ENCODE measurements at places on chromosomes 3 and 15.

DNA sequence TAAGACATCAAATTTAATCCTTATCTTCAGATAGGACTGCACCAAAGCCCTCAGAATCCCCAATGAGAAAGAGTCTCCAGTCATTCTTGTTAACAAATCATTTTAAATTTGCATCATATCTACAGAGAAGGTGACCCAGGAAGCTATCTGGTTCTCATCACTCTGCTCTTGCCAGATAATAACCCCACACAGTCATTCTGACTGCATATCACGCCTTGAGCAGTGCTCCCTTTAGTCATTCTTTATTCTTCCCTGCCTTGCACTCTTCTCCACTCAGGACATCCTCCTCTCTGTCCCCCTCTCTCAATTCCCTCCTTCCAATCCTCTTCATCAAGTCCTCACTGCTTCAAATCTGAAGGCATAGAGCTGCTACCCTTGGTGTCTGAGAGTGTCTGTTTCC lies 83.7 kb upstream of the COL6A6 start:
- DNase-seq, result no peak

- DNase-seq, result no peak
These were observed 129.8 kb downstream of the MINAR1 start for GRCh38 chr15:79561982-79562381.

DNA sequence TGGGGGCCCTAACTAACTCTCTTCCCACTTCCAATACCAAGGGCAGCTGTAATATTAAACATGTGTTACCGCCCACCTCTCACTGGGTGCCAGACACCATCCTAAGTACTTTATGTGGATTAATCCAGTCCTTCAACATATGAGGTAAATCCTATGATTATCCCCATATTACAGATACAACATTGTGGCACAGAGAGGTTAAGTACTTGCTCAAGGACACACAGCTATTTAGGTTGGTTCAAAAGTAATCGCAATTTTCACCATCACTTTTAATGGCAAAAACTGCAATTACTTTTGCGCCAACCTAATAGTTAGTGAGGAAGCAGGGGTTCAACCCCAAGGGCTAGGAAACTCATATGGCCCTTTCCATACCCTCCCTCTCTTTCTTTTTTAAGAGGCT lies 100.8 kb downstream of the SEMA5B start:
- DNase-seq, result no peak

- DNase-seq, result no peak
These were observed 28.3 kb downstream of the MITF start for GRCh38 chr3:69767571-69767970.

- DNase-seq, result no peak
These were observed 30.1 kb upstream of the FILIP1L start for GRCh38 chr3:100144255-100144866.

DNA sequence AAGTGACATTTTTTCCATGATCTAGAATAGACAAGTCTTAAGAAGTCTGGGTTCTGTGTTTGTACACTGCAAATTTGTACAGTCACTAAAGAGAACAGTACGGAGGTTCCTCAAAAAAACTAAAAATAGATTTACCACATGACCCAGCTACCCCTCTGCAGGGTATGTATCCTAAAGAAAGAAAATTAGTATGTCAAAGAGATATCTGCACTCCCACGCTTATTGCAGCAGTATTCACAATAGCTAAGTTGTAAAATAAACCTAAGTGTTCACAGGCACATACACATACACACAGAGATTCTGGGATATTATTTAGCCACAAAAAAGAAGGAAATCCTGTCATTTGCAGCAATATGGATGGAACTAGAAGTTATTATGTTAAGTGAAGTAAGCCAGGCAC lies 120.4 kb downstream of the ZIC1 start:
- DNase-seq, result no peak

- DNase-seq, result no peak
These were observed 2.1 kb upstream of the RHO start for GRCh38 chr3:129526121-129526900.

DNA sequence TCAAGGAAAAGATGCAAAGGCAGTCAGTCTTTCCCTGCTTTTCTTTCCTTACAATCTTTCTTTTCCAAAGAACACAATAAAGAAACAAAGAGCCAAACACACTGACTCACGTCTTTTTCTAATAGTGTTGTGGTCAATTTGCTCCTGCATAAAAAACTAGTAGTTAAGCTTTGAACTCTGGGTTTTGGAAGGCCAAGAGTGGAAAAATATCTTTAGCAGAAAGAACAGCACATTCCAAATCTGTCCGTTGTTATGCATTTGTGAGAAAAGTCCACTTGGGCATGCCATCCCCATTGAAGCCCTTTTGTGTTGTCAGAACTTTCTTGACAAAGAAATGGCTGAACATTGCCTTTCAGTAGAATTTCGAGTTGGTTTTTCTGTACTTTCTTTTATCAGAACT lies 18.2 kb downstream of the COL8A1 start:
- DNase-seq, result no peak

- DNase-seq, result no peak
These were observed 10.4 kb downstream of the C3orf18 start for GRCh38 chr3:50557106-50557505.

- no peak for DNase-seq
These were observed 31.5 kb upstream of the MECOM start for GRCh38 chr3:169695031-169695430.

GRCh38 chr15:39145854-39146625 lies 434.8 kb upstream of the THBS1 start:
- no peak for DNase-seq

DNA sequence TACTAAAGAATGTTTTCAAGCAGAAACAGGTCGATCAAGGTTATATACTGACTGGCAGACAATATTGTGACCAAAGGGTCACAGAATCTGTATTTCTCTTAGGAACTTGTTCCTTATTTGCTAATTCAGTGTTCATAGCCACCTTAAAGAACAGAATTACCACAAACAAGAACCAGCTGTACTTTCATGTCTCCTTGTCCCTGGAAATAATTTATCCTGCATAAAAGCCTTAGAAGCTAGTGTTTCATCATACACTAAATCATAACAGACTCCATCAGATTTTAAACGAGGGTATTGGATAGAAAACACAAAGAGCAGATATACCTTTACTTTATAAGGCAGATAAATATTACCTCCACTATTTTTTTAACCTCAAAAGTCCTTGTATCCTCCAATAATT lies 6.4 kb downstream of the DNAJC19 start:
- DNase-seq, result no peak

GRCh38 chr3:10996345-10997013 lies 3.9 kb downstream of the SLC6A1 start:
- no peak for DNase-seq

DNA sequence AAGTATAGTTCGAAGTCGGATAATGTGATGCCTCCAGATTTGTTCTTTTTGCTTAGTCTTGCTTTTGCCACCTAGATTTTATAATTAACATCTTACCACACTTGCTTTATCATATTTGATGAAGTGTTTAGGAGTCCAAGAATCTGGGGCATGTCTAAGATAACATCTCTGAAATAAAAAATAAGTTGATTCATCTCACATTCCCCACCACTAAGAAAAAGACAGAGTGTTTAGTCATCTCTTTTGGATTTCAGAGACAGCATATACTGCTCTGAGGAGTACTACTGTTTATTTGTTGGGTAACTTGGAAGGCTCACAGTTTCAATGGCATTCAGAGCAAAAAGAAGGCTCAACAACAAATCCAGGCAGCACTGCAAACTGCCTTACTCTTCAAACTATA lies 324.2 kb upstream of the ATP11B start:
- no peak for DNase-seq

DNA sequence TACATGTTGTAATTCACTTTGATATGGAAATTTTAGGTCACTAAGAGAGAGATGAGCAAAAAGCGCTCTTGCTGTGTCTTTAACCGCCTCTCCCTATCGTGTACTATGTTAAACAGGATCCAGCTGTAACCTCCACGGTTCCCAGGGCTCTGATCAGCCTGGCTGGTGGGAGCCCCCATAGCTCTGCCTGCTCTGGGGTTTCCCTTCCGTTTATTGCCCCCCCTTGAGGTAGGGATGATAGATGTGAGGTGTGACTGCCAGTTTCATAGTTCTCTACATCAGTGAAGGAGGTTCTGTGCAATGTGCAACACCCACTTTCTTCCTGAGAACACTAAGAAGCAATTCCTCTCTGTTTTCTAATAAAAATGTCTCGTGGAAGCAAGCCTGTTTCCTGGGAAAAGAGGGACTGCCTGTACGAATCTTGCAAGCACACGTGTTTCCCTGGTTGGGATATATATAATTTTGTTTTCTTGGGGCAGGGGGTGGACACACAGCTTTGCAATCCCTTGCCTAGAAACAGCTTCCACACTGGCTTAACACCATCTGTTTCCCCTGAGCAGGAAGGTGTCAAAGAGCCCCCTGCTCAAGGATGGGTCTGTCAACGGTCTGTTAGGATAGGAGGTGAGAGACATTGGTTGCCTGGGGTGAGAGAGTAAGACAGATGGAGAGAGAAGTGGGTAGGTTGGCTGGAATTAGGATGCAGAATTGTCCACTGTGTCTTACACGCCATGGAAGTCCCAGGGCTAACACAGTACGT lies 23.8 kb downstream of the CORO2B start:
- no peak for DNase-seq

DNA sequence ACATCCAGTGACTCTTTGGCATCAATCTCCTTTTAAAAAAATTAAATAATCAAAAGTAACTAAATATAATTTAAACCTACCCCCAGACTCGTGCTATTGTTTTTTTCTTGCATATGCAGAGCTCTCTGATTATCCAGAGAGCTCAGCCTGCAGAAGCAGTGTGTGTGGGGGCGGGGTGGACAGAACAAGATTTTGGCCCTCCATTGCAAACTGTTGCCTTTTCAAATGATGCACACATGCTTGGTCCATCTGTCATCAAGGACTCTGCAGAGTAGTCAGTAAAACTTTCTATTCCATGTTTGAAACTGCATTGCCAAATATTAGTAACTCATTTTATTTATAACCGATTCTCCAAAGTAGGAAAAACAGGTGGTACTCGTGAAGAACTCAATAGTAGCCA lies 28.6 kb upstream of the STXBP5L start:
- DNase-seq, result no peak

DNA sequence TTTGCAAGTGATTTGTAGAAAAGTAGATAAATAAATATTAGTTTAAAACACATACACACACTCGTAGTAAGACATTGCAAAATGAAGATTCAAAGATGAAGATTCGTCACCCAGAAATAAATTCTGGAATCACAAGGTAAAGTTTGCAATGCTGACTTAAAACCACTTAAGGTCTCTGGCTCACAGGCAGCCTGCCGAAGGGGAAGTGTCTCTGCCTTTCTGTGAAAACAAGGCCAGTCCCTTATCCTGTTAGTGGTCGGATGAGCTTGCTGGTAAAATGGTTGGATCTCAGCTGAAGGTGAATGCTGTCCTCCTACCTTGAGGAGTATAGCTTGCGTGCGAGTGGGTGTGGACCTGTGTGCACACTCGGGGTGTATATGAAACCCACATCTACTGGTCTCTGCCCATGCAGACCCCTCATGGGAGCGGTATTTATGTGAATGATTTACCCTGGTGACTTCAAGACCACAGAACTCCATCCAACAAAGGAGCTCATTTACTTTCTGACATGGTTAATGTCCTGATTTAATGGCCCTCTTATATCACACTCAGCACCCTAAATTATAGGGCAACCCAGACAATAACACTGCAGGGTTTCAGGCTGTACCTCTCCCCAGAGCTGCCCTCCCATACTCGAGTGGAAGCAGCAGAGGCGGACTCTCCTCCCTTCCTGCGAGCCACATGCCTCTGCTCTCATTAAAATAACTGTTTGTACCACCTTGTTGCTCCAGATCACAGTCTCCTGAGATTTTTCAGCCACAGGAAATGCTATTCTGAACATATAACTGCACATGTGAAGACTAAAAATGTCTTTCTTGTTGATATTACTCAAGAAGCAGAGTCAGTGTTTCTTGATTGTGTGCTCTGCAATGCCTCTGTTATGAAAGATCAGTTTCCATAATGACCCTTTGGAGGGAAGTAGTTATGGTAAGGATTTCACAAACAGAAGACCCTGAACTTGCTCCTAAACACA lies 45.9 kb upstream of the ALDH1A3 start:
- DNase-seq, result no peak

GRCh38 chr3:64131725-64132469 lies 93.4 kb downstream of the PRICKLE2 start:
- no peak for DNase-seq

GRCh38 chr15:38814891-38815290 lies 250.3 kb upstream of the RASGRP1 start:
- DNase-seq, result no peak

DNA sequence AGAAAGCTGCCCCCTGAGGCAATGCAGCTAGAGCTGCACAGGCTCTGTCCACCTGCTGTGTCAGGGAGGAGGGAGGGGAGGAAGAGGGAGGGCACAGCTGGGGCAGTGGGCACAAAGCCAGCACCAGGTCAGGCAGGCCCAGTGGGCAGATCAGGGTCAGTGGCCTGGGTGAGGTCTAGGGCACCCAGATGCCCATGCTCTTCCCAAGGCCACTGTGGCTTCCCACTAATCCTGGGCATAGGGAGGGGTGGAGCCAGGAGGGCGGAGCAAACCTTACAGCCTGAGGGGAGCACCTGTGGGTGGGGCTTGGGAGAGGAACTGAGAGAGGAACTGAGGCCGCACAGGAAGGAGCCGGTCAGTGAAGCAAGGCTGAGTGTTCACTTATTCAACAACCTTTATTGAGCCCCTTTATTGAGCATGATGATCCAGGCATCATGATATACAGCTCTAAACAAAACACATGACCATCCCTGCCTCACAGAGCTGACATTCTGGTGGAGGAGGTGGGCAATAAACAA lies 55.0 kb downstream of the RHCG start:
- DNase-seq, result no peak

DNA sequence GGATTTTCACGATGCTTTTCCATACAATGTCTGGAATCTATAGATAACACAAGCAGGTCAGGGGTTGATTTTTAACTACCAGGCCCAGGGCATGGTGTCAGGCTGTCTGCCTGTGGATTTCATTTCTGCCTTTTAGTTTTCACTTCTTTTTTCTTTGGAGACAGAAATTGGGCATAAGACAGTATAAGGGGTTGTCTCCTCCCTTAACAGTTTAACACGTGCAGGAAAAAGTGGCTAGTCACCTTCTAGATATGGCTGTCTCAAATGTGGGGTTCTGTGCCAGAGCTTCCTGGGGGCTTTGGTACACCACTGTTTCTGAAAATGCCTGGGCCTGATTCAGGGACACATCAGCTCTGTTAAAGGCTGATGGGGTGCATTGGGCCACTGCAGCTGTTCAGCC lies 7.4 kb upstream of the ZNF589 start:
- no peak for DNase-seq

GRCh38 chr3:182092662-182093262 lies 381.0 kb downstream of the SOX2 start:
- no peak for DNase-seq

DNA sequence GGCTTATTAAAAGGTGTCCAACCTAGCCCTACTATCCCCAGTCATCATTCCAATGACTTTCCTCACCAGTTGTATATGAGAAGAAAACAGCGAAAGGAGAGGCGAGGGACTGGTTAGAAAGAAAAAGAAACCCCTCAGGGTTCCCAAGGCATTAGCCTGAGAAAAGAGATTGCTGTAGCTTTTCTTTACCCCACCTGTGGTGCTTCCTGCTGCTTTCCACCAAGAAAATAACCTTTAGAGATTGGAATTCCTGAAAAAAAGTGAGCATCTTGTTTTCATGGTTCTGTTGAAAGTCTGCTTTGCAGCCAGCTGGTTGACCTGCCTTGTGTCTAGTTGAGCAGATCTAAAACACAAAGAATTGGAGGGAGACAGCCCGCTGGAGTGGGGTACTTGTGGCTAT lies 196.4 kb downstream of the CADPS start:
- DNase-seq, result no peak

- DNase-seq, result no peak
These were observed 191.7 kb downstream of the ATP8B4 start for GRCh38 chr15:49927189-49927861.

All from stimulated activated CD4-positive, alpha-beta T cell treated with anti-CD3 and anti-CD28 coated beads, TNF-alpha, amount 100 ng/mL, for 1 hour (primary cell).